Activated T-cell treated with anti-CD3 and anti-CD28 coated beads, Interleukin-2, amount 50 U/mL, for 72 hours (primary cell): ENCODE measurements at places on chromosomes 4 and X. TPM values are rescaled to one million over a fixed set of nuclear protein-coding genes. Genes with fewer than 3 reads are reported as not detected.

Gene DRP2
- total RNA-seq, result 1.2 TPM

- peak; percentile 87 for DNase-seq
Measured at GRCh38 chrX:131704136-131704695, 160.3 kb downstream of the OR13H1 start.

Gene VCX2
- not detected for total RNA-seq

- DNase-seq, result no peak
Measured at GRCh38 chr4:42302348-42302747, 94.9 kb upstream of the SHISA3 start.

Gene NAA11
- total RNA-seq, result not detected
